ENCODE measurements at places on chromosomes 6 and 20.

DNA sequence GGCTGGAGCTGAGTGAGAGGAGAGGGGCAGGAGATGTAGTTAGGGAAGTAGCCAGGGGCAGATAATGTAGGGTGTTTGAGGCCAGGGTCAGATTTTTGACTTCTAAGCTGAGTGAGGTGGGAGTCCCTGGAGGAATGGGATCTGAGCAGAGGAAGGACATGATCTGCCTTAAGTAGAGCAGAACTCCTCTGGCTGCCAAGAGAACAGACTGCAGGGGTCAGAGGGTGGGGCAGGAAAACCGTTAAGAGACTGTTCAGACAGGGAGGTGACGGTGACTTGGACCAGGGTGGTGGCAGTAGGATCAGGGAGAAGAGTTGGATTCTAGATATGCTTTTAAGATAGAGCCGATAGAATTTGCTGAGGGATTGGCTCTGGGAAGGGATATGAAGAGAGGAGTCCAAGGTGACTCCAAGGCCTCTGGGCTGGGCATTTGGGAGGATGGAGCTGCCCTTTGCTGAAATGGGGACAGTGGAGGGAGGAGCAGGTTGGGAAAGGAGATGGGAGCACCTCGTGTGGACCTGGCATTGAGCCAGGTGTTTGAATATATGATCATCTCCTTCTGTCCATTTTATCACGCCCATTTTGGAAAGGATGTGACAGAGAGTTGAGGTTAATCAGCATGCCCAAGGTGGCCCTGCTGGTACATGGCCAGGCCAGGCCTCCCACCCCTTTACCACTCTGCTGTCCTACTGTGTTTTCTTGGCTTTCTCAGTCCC lies 18.8 kb downstream of the EYA2 start:
- DNase-seq, result no peak
- no peaks in the 10 kb centered on the region for H3K27me3 ChIP-seq
- no peak overlapping the region for H3K4me3 ChIP-seq
- H3K27ac ChIP-seq, result no peak overlapping the region
- H3K36me3 ChIP-seq, result no peaks in the 10 kb centered on the region
- H3K4me1 ChIP-seq, result no peaks in the 10 kb centered on the region

DNA sequence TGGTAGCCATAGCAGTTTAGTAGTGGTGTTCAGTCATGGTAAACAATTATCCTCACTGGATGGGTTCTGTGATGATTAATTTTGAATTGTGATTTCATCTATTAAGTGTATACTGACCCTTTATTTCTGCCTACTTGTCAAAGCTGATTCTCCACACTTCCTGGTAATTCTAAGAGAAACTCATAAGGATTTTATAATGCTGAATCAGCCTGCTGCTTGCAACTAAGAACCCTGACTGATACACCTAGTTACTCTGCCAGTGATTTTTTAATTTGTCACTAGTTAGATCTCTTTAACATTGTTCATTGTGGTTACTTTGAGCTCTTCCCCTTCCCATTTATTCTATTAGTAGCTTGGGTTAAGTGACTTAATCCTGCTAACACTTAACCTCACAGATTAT lies 8.6 kb downstream of the CDC40 start:
- H3K4me3 ChIP-seq, result no peak overlapping the region
- no peaks in the 10 kb centered on the region for H3K4me1 ChIP-seq
- no peak overlapping the region for H3K27ac ChIP-seq
- no peak for DNase-seq
- H3K27me3 ChIP-seq, result no peaks in the 10 kb centered on the region

DNA sequence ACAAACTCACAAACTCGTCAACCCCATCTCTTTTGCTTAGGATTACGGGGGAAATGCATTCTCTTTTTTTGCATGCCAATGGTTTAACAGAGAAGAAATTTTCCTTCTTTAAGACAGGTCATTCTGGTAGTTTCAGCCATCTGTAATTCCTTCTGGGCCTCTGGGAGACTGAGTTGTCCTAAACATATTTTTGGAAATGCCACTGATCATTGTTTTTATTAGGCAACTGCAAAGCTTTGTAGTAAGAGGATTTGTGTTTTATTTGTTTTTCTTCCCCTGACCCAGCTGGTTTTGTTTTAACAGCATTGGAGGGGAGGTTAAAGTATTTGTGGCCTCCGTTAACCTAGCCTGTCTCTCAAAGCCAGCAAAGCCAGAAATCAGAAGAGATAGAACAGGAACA lies 73.1 kb upstream of the ISM1 start:
- H3K27me3 ChIP-seq, result no peaks in the 10 kb centered on the region
- no peaks in the 10 kb centered on the region for H3K36me3 ChIP-seq
- H3K4me1 ChIP-seq, result no peaks in the 10 kb centered on the region
- DNase-seq, result no peak

GRCh38 chr6:38234934-38235682 lies 404.6 kb downstream of the BTBD9 start:
- H3K4me1 ChIP-seq, result peaks cover 8% of the 10 kb centered on the region
- H3K27me3 ChIP-seq, result no peaks in the 10 kb centered on the region
- no peak overlapping the region for H3K27ac ChIP-seq
- no peak for DNase-seq
- no peak overlapping the region for H3K4me3 ChIP-seq

- H3K36me3 ChIP-seq, result no peaks in the 10 kb centered on the region
- no peak overlapping the region for H3K4me3 ChIP-seq
- DNase-seq, result no peak
- no peak overlapping the region for H3K27ac ChIP-seq
- no peaks in the 10 kb centered on the region for H3K27me3 ChIP-seq
- no peaks in the 10 kb centered on the region for H3K4me1 ChIP-seq
Measured at GRCh38 chr20:8020314-8021079, 936 bp upstream of the TMX4 start.

GRCh38 chr20:25061821-25062530 lies 4.0 kb upstream of the ACSS1 start:
- no peaks in the 10 kb centered on the region for H3K36me3 ChIP-seq
- H3K4me1 ChIP-seq, result 0 out of 2 replicates have a peak, but pooled peaks cover 1% of the 10 kb centered on the region
- no peak overlapping the region for H3K27ac ChIP-seq
- H3K27me3 ChIP-seq, result peaks cover 30% of the 10 kb centered on the region
- no peak overlapping the region for H3K4me3 ChIP-seq

- no peaks in the 10 kb centered on the region for H3K4me1 ChIP-seq
- no peak for DNase-seq
- H3K4me3 ChIP-seq, result no peak overlapping the region
- peaks cover 8% of the 10 kb centered on the region for H3K36me3 ChIP-seq
Measured at GRCh38 chr20:58706975-58707681, 14.5 kb downstream of the NPEPL1 start.

DNA sequence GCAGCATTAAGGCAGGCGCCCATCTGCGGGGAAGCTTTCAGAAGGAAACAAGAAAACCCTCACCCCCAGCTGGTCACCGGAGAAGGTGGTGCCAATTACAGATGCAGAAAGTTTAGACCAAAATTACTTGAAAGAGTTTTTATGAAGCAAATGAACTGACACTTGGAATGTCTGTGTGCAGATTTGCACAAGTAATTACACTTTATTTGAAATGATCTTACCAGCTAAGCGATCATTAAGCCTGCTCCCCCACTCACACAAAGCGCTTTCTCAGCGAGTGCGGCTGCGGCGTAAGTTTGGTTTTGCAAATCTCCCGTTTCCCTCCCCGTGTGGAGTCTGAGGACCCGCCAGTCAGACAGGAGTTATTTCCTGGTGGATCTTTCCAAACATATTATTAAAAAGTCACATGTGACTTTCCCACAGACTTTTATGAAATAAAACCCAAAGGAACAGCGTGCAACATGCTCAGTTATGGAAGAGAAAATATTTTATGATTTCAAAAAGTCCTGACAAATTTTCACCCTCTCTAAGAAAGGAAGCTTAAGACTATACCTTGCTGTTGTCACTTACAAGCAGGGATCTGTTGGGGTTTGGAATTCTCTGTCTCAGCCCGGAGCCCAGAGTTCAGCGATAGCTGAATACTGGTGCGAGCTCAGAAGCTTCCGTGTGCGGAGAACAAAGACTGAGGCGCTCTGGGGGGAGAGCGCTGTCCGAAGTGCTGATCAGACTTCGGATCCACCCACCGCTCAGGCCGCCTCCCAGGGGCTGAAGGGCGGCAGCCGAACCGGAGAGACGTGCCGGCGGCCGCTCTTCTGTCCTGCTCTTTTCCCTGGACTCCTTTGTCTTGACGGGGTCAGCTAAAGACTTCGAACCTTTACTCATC lies 2.7 kb upstream of the MYT1 start:
- H3K4me3 ChIP-seq, result no peak overlapping the region
- peak; percentile 75 for DNase-seq
- peaks cover 12% of the 10 kb centered on the region for H3K4me1 ChIP-seq
- no peaks in the 10 kb centered on the region for H3K27me3 ChIP-seq

- no peak overlapping the region for H3K4me3 ChIP-seq
- peaks cover 3% of the 10 kb centered on the region for H3K4me1 ChIP-seq
- no peaks in the 10 kb centered on the region for H3K36me3 ChIP-seq
- no peaks in the 10 kb centered on the region for H3K27me3 ChIP-seq
- no peak for DNase-seq
- H3K27ac ChIP-seq, result no peak overlapping the region
Measured at GRCh38 chr6:136608991-136609390, 58.8 kb upstream of the MAP7 start.

- no peaks in the 10 kb centered on the region for H3K36me3 ChIP-seq
- H3K4me1 ChIP-seq, result peaks cover 2% of the 10 kb centered on the region
- no peak for DNase-seq
- H3K4me3 ChIP-seq, result no peak overlapping the region
Measured at GRCh38 chr20:58131551-58132142, 96.8 kb downstream of the ANKRD60 start.

- no peaks in the 10 kb centered on the region for H3K27me3 ChIP-seq
- no peak overlapping the region for H3K27ac ChIP-seq
- H3K4me1 ChIP-seq, result no peaks in the 10 kb centered on the region
- DNase-seq, result no peak
- H3K36me3 ChIP-seq, result no peaks in the 10 kb centered on the region
- H3K4me3 ChIP-seq, result no peak overlapping the region
Measured at GRCh38 chr6:23890543-23891227, 235.3 kb upstream of the NRSN1 start.

DNA sequence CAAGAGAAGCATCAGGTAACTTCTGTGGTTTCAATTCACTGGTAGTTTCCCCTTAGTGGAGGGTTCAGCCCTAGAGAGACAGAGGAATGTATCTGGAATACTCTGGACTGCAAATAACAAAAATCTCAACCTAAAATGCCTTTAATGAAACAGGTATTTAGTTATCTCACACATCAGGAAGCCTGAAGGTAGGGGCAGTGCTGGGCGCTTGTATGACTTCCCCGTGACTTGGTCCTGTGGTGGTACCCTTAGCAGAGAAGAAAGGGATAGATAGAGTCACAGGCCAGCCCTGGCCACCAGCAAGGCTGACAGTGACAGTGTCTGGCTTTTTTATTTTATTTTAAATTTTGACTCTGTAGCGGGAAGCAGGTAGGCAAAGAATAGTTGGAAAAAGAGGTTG lies 14.9 kb downstream of the LRRC1 start:
- H3K36me3 ChIP-seq, result no peaks in the 10 kb centered on the region
- peaks cover 10% of the 10 kb centered on the region for H3K4me1 ChIP-seq
- no peaks in the 10 kb centered on the region for H3K27me3 ChIP-seq
- no peak for DNase-seq
- no peak overlapping the region for H3K4me3 ChIP-seq
- no peak overlapping the region for H3K27ac ChIP-seq

DNA sequence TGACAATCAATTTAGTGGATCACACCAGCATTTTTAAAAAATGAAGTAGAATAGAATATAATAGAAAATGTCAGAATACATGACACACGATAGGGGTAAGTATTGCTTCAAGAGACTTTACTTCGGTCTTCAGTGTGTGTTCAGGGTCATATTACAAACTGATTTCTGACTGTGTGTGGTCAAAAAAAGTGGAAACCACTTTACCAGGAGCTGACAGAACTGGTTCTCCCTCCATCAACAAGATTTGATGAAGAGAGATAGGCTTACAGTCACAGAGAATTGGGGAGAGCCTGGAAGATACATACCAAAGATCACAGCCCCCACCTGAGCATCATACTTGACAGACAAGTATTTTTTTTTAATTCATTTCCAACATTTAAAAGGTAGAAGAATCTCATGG lies 21.7 kb downstream of the ARMC2 start:
- no peak overlapping the region for H3K4me3 ChIP-seq
- DNase-seq, result no peak
- no peaks in the 10 kb centered on the region for H3K36me3 ChIP-seq
- H3K27me3 ChIP-seq, result no peaks in the 10 kb centered on the region
- H3K4me1 ChIP-seq, result 0 out of 2 replicates have a peak, but pooled peaks cover 1% of the 10 kb centered on the region
- H3K27ac ChIP-seq, result no peak overlapping the region

DNA sequence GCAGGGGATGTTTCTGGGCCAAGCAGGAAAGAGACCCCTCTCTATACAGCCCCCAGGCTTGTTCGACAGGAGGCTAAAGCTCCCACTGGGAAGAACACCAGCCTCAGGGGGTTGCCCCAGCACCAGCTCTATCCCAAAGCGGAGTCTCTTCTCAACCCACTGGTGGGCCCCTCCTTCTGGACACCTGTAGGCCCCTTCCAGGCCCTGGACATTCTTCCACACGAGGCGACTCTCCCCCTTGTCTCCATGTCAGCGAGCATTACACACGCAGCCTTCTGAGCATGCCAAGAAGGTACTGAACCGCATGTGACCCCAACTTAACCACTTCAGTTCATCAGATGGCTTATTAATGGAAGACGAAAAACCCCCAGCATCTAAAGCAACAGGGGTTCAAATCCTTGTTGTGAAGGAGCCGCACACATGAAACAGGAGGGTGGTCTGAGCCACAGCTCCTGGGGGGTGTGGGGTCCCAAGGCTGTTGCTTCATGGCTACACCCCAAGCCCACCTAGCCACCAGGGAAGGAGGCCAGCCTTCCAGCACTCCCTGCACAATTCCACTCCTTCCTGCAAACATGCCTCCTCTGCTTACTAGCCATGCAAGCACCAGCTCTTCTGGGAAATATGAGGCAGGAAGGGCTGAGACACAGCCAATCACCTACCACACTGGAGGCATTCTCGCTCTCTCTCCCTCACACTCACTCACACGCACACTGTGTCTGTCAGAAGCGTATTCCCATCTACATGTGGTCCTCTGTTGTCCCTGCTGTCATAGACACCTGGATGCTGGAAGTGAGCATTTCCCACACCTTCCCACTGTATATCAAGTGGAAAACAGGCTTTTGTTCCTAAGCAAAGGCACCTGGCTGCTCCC lies 104.5 kb downstream of the NOL4L start:
- no peak overlapping the region for H3K27ac ChIP-seq
- H3K4me3 ChIP-seq, result no peak overlapping the region
- peaks cover 19% of the 10 kb centered on the region for H3K4me1 ChIP-seq
- DNase-seq, result no peak

GRCh38 chr6:45630314-45630713 lies 252.6 kb upstream of the SUPT3H start:
- H3K4me1 ChIP-seq, result no peaks in the 10 kb centered on the region
- no peaks in the 10 kb centered on the region for H3K36me3 ChIP-seq
- H3K27ac ChIP-seq, result no peak overlapping the region
- no peak overlapping the region for H3K4me3 ChIP-seq
- DNase-seq, result no peak
